Activated T-cell treated with anti-CD3 and anti-CD28 coated beads for 1 hour (primary cell): ENCODE measurements at places on chromosomes 12 and 14.

DNA sequence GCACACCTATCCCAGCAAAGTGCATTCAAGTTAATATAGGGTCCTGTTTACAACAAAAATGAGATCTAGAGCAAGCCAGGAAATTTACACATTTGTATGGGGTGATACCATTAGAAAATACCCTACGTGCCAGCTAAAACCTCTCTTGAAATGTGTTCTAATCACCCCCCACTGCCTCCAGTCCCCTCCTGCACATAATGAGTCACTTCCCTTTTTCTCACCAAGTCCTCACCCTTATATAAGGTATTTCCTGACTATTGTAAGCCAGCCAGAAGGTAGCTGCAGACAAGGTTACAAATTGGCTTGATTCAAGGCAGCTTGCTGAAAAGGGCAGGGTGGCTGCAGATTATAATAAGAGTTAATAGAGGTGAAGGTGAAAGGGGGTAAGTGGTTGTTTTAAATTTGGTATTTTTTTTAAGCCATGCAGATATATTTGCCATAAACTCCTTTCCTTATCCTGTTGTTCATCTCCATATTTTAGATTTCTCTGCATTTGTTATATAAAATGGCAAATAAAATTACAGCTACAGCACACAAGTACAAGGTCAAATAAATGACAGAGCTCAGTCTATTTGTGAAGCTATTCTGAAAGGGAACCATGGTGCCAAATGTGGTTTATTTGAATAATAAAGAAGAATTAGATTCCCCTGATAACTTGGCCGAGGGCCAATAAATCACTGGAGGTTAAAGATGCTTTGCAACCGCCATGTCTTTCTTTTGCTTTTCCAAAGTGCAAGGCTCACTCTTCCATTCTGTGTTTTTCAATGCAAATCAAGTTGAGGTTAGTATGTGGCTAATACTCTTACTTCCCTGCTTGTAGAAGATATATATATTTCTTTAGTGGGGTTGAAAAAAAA, 385.9 kb downstream of the EGLN3 start:
- DNase-seq: no peak

- no peak for DNase-seq
These were observed 77.5 kb upstream of the CPSF6 start for GRCh38 chr12:69161829-69162228.

GRCh38 chr12:66380769-66381535, 78.7 kb downstream of the HELB start:
- no peak for DNase-seq

DNA sequence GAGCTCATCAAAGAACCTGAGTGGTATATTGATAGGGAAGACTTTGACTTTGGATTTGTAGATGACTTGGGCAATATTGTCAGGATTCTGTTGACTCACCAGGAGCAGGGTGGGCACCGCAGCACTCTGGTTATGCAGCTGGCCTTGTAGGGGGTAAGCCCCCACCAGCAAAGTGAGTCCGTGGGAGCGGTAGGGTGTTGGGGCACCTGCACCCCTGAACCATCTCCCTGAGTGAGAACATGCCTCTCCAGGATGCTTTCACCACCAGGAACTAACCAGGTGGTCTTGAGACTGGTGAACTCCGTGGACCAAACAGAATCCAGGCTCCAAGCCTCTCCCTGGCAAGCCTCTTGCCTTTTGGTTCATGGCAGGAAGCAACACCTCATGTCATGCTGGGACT, 44.0 kb upstream of the EIF5 start:
- no peak for DNase-seq

- DNase-seq: no peak
These were observed 586.8 kb upstream of the LMO3 start for GRCh38 chr12:17192721-17193120.

- no peak for DNase-seq
These were observed 52.0 kb downstream of the WDHD1 start for GRCh38 chr14:54974788-54975414.

DNA sequence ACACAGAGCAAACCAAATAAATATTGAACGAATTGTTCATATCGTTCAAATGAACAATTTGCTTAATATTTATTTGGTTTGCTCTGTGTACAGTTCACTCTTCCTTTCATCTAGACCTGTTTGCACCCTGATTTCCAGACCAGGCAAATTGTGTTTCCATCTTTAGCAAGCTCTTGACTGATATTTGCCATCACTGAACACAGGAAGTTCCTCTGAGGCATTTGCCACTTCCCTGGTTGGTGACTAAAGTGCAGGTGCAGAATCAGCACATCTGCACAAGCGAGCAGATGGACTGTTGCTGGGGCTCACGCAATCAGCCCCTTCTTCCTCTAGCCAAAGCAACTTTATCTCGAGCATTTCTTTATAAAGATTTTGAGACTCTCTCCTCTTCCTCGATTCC, 112.9 kb downstream of the DAAM1 start:
- no peak for DNase-seq
